Omental fat pad (tissue), 4 donors: ENCODE measurements at places on chromosomes 11 and 22.

DNA sequence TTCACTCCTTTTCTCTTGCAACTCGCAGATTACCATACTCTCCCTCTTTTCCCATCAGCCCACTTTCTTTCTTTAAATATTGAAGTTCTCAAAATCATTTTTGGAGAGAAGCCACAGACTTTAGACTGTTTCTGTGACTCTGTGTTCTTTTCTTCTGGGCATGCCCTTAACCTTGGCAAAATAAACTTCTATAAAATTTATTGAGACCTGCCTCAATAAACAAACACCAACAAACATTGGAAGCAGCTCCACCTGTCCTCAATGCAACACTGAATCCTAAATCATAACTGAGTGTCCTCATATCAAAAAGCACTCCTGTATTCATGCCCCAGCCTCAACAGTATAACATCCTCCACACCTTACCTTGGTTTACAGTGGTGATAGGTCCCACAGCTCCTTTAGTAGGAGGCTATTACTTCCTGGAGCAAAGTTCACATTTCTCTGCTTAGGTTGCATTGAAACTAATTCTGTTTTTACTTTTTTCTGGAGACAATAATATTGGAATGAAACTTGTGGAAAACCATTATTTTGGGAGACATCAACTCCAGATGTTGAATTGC, 320.0 kb upstream of the LRRC4C start:
- DNase-seq, result no peak

DNA sequence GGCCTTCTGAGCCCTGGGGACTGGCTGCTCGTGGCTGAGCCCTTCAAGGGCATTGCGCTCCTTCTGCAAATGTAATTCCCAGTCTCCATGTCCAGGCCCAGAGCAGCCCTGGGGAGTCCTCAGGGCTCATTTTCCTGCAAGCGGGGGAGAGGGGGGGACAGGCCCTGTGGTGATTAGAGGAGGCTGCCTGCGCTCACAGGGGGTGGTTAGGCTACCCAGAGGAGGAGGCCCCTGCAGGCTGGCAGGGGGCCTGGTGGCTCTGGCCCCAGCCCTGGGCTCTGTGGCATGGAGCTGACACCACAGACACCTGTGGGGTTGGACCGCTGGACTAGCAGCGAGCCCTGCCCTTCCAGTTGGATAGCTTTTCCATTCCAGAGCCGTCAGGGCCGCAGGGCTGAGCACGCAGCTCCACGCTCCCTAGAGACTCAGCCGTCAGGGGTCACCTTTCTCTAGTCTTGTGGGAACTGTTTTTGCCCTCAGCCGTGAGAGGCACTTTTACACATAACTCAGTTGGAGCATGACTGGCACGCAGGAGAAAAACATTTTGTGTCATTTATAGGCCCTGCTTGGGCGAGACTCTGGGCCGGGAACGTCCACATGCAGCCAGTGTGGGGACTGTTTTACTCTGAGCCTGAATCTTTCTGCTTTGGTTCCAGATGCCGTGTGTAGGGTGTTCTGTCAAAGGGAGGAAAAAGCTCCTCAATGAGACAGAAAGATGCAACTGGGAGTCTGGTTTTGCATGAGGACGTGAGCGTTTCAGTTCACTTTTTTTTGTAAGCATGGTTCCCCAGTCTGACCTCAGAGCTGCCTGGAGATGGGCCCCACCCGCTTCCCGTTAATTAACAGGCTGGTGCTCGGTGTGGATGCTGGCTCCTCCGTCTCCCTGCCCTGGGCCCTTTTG, 58.1 kb downstream of the LRP5 start:
- no peak for DNase-seq

GRCh38 chr11:110019675-110020074, 73.5 kb upstream of the ZC3H12C start:
- DNase-seq, result no peak

GRCh38 chr11:67820081-67820480, 145.7 kb upstream of the ALDH3B2 start:
- DNase-seq, result no peak

- no peak for DNase-seq
Observed at GRCh38 chr11:121722431-121723245, 269.9 kb upstream of the SORL1-AS1 start.

GRCh38 chr11:118897721-118898310, 14.1 kb downstream of the CXCR5 start:
- DNase-seq, result no peak

DNA sequence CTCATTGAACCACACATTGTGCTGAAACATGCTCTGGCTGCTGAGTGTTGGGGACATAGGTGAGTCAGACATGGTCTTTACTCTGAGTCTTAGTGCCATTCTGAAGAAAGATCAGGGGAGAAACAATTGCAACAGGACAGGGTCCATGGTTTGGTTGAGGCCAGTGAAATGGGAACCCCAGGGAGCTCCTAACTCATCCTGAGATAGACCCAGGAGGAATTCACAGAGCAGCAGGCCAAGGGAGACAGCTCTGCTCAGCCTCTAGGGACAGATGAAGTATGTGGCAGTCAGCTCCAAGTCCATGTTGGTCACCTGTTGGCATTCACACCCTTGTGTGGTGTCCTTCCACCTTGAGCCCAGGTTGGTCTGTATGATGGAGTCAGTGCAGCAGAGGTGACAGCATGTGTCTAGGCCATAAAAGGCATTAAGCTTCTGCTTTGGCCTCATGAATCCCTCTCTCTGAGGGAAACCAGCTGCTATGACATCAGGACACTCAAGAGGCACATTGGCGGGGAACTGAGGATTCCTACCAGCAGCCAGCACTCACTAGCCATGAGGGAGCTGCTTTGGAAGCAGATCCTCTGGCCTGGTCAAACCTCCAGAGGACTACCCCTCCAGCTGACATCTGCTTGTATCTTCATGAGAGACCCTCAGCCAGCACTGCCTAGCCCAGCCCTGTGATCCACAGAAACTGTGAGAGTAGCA, 50.3 kb upstream of the MYEOV start:
- no peak for DNase-seq

DNA sequence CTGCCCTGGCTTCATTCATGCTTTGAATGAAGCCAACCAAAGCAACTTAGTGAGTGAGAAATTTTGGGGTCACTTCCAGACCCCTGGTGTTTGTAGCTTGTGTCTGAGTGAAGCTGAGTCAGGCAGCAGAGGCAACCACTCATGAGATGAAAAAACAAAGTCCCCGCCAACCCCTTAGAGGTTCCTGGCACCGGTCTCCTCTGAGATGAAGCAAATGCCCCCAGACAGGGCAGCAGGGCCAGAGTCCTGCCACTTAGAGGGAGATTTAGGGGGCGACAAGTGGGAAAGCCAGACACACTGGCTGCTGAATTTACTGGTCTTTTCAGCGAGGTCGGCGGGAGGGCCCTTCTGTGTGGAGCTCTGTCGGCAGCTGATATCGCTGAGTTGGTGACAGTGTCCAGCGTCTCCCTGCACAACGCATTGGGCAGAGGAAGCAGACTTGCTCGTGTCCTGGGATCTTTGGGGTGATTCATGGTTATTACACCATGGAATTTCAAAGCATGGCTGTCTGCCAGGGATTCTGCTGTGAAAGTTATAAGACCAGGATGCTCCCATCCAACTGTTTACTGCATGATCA, 482.6 kb downstream of the MIAT start:
- no peak for DNase-seq

GRCh38 chr11:83427501-83427900, 141.3 kb upstream of the CCDC90B start:
- DNase-seq, result no peak

DNA sequence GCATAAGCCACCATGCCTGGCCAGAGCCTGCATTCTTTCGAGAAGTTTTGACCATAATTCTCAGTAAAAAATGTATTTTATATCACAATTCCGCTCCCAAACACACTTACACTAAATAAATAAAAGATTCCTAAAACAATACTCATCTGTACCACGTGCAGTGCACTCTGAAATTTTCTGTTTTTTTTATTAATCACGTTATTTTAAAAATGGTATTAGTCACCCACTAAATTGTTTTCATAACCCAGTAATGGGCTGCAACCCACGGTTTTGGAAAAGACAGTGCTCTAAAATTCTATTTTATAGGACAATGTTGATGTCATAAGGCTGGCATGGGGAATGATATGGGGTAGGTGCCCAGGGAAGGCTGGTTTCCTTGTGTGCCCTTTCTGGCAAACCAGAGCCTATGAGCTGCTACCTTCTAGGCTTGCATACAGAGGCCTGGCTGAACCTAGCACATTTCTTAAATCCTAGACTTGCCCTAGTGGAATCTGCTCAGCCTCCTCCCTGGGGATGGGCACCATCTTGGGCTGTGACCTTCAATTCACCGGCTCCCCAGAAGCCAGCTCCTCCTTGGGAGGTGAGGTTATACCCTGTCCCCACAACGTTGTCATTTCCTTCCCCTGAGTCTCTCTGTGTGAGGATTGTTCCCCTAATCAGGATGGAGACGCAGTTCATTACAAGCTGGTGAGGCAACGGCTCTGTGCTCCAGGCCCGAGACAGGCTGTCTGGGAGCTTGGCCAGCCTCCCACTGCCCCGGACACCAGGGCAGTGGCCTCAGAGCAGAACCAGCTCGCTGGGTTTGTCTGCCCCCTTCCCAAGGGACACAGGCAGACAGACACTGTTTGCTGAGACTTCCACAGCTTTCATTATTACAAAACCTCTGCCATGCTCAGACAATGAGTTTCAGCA, 116.5 kb upstream of the NAV2 start:
- no peak for DNase-seq

DNA sequence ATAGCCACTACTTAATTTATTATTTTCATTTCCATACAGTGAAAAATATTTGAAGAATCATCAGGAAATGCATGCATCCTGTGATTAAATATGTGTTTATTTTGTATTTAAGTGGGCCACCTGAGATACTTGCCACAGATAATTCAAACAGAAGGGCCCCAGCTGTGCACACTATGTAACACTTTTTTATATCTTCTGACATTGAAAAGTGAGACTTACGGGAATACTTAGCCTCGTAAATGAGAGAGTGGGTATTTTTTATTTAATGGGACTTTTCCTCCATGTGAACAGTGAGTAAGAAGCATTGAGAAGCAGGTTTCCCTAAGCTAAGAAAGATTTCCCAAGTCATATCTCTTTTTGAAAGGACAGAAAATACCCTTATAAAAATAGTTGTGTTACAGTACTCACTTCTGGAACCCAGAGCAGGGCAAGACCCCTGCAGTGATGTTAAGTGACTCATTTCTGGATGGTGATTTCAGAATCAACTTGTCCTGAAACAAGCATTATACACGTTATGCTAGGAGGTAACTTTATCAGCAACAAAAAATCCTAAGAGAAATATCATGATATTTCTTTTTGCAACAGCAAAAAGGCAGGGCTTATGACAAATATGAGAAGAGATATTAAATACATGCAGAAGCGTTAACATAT, 478.1 kb upstream of the CHORDC1 start:
- DNase-seq, result no peak

DNA sequence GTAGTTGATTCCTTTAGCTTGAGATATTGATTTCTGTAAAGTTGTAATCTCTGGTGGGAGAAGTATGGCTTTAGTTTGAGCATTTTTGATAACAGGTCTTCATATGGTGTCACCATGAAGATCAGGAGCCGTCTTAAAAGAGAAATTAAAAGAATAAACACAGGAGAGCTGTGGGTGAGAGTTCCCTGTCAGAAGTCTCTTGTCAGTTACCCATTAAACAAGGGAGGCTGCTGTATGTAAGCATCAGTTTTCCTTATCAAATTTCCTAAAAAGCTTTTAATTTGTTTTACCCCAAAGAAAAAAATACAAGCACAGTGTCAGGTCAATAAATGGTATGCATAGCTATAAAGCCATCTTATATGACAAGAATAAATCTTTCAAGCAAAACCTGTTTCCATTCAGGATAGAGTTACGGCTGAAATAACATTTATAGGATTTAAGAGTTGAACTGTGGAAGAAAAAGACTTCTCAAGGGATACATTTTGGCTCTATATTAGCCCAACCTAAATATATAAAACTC, 767.5 kb downstream of the JRKL start:
- DNase-seq, result no peak

DNA sequence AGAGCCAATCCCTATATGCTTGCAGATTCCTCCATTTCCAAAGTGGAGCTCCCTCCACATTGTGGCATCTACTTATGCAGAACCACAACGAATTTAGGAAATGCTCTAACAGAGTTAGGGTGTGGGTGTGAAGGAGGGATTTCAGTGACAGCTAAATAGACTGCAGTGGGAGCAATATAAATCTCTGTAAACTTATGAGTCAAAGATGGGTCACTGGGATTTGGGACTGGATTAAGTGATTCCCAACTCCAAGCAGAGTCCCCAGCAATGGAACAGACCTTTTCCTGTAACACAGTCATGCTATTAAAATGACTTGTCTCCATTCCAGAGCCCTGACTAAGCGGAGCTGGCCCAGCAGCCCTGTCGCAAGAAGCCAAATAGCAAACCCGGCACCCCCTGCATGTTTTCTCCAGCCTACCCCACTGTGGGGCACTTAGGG, 36.6 kb downstream of the RPL27A start:
- DNase-seq, result no peak

GRCh38 chr22:46111645-46112306, 38.5 kb upstream of the PPARA start:
- no peak for DNase-seq

DNA sequence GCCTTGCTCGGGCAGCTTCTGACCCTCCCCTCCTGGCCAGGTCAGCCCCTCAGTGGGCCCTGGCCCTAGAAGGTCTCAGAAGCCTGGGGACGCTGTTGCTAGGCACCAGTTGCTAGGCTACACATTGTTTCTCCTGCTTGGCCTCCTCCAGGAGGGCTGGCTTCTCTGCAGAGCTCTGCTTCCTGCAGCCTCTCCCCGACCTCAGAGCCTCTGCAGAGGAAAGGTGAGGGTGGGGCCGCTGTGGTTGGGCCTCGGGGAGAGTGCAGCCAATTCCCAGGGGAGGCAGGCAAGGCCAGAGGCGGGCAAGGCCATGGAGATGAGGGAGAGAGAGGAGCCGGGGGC, 27.6 kb upstream of the LRRC10B start:
- DNase-seq, result no peak

DNA sequence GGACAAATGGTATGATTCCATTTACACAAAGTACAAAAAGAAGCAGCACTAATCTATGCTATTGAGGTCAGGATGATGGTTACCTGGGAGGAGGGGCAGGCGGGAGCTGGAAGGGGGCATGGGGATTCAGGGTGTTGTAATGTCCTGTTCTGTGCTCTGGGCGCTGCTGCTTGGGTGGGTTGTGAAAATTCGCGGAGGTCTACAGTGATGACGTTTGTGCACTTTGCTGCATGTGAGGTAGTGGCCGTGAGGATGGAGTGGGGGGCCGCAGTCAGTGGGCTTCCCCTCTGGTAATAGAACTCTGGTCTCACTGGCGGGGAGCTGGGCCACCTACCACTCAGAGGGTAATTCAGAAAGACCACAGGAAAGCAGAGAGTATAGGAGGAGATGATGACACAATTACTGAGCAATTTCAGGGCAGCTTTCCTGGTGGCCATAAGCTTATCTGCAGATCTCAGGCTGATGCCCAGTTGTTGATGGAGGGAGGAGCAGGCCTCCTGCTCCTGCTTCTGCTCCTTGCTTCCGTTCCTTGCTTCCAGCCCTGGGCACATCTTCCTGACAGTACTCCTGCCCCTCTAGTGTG, 121.5 kb downstream of the CEP164 start:
- DNase-seq, result no peak

DNA sequence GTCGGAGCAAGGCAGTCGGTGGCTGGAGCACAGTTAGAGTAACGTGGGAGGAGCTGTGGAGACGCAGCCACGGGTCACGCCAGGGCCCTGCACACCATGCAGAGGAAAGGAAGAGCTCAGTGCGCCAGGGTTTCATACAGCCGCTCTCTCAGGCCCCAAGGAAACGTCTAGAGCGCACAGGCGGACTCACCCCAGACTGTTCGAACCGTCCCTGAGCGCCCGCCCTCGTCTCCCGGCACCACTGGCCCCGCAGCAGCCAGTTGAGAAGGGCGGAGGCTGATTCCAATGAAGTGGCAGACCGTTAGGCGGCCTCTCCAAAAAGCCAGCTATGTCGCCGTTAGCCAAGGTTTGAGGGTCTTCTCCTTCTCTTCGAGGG, 483 bp upstream of the HYLS1 start:
- no peak for DNase-seq
